ENCODE measurements at places on chromosomes 16 and 17. TPM values are rescaled to one million over a fixed set of nuclear protein-coding genes. Genes with fewer than 3 reads are reported as not detected.

DNA sequence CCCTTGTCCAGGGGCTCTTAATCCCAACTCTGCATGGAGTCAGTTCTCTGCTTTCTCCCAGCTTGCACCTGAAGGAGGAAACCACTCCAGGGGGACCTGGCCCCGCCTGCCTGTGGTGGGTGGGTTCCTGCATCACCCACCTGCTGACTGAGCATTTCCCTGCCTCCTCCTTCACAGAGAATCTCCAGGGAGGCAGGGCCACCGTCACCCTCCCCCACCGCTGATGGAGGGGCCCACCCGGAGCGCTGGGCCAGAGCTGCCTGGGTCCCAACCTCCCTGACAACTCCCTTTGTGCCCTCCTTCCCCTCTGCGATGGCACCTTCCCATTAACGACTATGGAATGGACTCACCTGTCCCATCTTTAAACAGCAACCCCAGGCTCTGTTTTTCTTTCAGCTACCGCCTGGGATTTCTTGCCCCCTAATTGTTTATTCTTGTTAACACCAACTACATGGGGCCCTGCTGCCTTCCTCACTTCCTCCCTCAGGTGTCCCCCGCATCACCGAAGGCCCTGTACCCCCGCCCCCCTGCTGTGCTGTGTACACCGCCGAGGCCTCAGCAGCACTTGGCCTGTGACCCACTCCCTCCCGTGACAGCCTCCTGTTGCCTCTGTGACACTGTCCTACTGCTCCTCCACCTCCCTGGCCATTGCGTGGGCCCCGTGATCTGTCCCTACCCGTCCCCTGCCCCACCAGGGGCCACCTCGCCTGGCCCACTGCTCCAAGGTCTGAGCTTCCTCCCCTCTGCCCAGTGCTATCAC is 842 bp upstream of the TEDC2 start:
- peak overlapping the region; percentile 61 for H3K4me3 ChIP-seq
- peak overlapping the region; percentile 87 for H3K27ac ChIP-seq
- no peaks in the 10 kb centered on the region for H3K27me3 ChIP-seq
- H3K36me3 ChIP-seq = no peaks in the 10 kb centered on the region
- DNase-seq = no peak
- peaks cover 23% of the 10 kb centered on the region for H3K4me1 ChIP-seq

- no peaks in the 10 kb centered on the region for H3K4me1 ChIP-seq
- H3K4me3 ChIP-seq = no peak overlapping the region
These were observed 94.8 kb downstream of the TNFRSF13B start for GRCh38 chr17:16877099-16877498.

Gene GAS2L2
- not detected for total RNA-seq

Gene CACNG1
- total RNA-seq = 0.13 TPM

Gene VMO1
- total RNA-seq = 0.49 TPM
